ENCODE measurements at places on chromosomes 13 and 19. TPM values are rescaled to one million over a fixed set of nuclear protein-coding genes. Genes with fewer than 3 reads are reported as not detected.

- DNase-seq = no peak
These were observed 9.9 kb upstream of the CEACAM20 start for GRCh38 chr19:44539236-44539826.

The URAD gene
- not detected for total RNA-seq

The NTF4 gene
- total RNA-seq = 0.81 TPM

- DNase-seq = no peak
These were observed 575.6 kb downstream of the DCT start for GRCh38 chr13:93903909-93904308.

The SIGLEC7 gene
- total RNA-seq = 2.2 TPM

- DNase-seq = no peak
These were observed 2.2 kb downstream of the KCNC3 start for GRCh38 chr19:50327013-50327412.

- DNase-seq = no peak
These were observed 161.5 kb upstream of the STARD13 start for GRCh38 chr13:33446821-33447725.

DNA sequence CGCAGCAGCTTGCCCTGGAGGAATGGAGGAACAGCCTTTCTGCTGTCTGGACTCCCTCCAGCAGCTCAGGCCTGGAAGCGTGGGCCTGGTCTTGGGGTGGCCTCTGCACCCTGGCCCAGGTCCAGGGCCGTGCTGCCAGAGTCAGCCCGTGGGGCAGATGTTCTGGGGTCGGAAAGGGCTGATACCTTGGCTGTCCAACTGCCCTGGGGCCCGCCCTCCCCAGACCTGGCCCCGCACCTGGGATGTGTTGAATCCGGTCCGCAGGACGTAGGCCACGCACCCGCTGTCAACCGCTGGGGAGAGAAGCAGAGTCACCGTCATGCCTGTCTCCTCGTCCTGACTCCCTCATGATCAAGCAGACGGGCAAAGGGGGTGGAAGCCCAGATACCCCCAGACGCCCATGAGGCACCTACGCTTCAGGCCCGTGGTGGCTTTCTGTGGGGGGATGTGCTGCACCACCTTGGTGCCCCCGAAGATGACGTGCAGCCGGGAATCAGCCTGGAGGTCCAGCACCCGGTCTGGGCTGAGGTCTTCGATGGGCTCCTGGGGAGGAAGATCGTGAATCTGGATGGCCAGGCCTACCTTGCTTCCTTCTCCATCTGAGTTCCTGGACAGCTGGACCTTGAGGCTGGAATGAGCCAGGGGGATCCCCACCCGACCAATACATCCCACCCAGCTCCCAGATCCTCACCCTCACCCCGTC is 7.7 kb downstream of the ATP13A1 start:
- no peak for DNase-seq

DNA sequence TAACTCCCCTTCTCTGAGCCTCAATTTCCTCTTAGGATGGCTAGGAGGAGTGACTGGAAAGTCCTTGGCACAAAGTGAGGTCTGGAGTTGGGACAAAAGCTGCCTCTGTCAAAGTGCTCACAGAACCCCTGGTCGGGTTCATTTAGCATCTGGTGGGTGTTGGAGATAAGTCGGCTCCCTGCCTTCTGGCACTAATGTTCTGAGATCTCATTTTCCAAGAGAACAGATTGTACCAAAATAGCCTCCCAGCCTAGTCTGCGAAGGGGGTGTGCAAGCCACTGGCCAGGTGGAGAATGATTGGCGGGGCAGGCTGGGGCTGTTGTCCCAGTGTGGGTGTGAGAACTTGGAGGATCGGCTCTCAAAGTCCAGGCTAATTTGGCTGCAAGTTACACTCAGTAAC is 20.7 kb upstream of the NWD1 start:
- peak; percentile 52 for DNase-seq

- no peak for DNase-seq
These were observed 8.5 kb downstream of the MOB3A start for GRCh38 chr19:2087621-2088100.

GRCh38 chr19:34325981-34326787 is 38.8 kb upstream of the GPI start:
- DNase-seq = no peak

DNA sequence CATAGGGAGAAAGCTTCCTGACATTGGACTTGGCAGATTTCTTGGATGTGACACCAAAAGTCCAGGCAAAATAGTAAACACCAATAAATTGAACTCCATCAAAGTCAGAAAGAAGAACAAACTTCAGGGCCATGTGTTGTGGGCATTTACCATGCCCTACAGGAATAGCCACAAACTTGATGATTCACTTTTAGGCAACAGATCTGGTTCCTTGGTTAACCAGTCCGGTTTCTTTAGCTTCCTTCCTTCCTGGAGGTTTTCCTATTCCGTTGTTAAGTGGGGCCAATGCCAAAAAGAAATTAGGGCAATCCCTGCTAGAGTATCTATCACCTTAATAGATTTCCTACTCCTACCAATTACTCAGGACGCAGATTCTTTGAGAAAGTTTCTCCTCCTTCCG is 25.2 kb downstream of the IGFL1 start:
- no peak for DNase-seq

DNA sequence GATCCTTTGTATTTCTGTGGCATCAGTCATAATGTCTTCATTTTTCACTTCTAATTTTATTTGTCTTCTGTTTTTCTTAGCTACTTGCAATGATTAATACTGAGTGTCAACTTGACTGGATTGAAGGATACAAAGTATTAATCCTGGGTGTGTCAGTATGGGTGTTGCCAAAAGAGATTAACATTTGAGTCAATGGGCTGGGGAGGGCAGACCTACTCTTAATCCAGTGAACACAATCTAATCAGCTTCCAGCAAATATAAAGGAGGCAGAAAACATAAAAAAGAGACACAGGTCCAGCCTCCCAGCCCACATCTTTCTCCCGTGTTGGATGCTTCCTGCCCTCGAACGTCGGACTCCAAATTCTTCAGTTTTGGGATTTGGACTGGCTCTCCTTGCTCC is 640.9 kb upstream of the MIR17HG start:
- DNase-seq = no peak

DNA sequence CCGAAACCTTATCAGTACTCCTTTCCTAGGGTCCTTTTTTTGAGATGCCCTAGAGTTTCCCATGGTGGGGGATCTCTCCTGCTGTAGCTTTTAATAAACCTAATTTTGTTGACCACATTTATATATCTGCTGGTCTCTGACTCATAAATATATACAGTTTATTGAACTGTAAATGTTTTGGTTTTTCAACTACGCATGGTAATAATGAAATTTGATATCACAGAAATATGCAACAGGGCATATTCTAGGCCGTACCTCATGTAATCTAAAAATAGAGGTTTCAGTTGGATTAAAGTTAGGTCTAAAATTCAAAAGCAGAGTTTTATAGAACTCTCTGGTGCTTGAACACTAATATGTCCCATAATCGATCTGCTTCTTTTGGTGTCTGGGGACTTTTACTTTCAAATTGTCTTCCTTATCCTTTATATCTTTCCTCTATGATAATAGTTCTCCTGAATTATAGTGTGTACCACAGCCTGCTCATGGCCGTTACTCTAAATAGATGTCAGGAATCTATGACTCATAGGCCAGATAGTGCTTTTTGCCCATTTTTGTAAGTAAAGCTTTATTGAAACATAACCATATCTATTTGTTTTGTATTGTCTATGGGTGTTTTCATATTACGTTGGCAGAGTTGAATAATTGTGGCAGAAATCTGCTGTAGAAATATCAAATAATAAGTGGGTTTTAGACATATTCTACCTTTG is 324.8 kb upstream of the PCDH9 start:
- DNase-seq = no peak

- DNase-seq = no peak
These were observed 2.5 kb upstream of the TLE2 start for GRCh38 chr19:3031607-3031867.

The CLEC4G gene
- total RNA-seq = 7.3 TPM

The ZNF763 gene
- total RNA-seq = 1.5 TPM
